Effector memory CD4-positive, alpha-beta T cell (primary cell): ENCODE measurements at places on chromosomes 1 and 21.

DNA sequence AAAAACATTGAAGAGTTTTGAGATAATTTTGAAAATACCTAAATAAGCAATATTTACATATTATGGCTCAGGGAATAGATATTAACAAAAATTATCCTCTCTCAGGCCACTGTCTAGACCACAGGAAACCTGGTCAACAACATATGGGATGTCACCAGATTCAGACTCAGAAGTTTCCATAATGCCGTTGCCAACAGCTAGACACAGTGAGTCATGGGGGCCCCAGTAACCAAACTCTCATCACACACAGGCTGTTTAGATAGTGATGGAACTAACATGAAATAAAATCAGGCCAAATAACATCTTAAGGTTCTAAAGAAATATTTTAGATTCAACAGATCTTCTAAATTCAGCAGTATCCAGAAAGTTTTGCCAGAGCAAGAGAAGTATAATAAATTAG, 681.7 kb upstream of the ADAMTS5 start:
- no peak for DNase-seq

DNA sequence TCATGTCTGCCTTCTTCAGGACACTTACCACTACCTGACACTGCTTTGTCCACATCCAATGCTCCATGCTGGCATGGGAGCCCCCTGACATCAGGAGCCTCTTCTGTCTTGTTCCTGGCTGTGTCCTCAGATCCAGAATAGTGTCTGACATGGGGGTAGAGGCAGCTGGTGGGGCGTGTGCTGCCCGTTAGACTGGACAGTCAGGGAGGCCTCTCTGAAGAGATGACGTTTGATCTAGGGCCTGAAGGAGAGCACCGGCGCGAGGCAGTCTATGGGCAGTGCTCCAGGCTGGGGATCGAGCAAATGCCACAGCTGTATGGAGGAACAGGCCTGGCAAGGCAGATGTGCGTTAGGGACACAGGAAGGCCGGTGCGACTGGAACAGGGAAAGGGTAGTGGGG, 16.6 kb downstream of the SLC9A1 start:
- no peak for DNase-seq

DNA sequence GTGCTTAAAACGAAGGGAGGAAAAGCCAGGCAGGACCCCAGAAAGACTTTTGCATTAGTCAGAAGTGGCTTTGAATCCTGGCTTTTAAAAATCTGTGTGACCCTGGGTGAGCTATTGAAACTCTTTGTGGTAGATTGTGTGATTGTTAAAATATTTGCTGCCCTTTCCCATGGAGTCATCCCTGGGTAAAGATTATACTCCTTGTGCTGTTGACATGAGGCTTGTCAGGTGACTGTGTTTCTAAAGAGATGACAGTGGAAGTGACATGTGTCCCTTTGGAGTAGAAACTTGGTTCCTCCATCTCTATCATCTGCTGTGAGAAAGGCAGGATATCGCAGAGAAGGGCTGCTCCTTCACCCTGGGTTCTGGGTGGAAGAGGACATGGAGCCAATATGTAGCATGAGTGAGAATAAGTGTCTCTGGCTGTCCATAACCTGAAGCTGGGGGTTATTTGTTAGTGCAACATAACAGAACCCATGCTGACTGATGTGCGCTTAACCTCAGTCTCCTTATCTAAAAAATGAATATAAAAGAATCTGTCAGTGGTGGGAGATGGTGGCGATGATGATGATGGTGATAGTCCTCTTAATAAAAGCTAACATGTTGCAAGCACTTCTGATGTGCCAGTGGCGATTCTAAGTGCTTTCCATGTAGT, 187.6 kb downstream of the RHOU start:
- no peak for DNase-seq

DNA sequence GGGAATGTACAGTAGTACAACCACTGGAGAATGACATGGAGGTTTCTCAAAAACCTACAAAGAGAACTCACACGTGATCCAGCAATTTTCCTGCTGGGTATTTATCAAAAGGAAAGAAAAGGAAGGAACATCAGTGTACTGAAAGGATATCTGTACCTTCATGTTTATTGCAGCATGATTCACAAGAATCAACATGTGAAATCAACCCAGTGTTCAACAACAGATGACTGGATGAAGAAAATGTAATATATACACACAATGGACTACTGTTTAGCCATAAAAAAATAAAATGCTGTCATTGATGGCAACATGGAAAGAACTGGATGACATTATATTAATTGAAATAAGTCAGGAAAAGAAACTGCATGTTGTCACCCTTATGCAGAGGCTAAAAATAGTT, 19.0 kb upstream of the CYP4A11 start:
- no peak for DNase-seq

- no peak for DNase-seq
These were observed 45.6 kb upstream of the RGS2 start for GRCh38 chr1:192763243-192763642.

DNA sequence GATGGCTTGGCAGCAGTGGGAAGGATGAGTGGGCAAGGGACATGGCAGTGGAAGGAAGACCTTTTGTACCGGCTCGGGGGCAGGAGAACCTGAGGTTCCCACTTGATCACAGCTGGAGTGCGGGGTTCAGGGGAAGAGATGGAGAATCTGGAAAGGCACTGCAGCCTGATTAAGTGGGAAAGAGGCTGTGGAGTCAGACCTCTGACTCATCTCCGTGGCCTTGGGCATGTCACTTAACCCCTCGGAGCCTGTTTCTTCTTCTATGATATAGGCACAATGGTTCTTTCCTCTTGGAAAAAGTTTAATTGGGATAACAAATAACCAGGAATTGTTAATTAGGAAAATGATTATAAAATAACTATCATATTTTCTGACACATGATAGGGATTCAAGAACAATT, 13.1 kb upstream of the TMEM61 start:
- no peak for DNase-seq

GRCh38 chr1:213015099-213016050, at the start of gene ANGEL2:
Gene ANGEL2 (minus strand): TSS chr1:213015867. CDS start chr1:213015671, 196 bp downstream.
- peak; percentile 94 for DNase-seq

- no peak for DNase-seq
These were observed 72.8 kb downstream of the NRIP1 start for GRCh38 chr21:14991957-14992356.
